ENCODE measurements at places on chromosomes 16 and 17.

DNA sequence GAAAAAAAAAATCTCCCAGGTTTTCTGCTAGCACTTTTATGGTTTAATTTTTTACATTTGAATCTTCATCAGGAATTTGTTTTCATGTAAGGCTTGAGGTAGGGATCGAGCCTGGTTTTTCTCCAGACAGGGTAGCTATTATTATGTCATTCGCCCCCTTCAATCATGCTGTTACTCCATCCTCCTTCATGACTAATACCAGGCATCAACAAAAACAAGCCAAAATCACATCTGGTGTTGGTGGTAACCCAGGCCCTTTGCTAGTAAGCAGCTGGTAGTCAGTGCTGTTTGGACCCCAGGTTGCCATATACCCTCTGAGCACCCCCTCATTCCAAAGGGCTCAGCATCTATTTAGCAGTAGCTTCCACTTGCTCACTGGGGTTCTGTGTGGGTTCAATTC, 29.5 kb downstream of the DRC3 start:
- DNase-seq: no peak

DNA sequence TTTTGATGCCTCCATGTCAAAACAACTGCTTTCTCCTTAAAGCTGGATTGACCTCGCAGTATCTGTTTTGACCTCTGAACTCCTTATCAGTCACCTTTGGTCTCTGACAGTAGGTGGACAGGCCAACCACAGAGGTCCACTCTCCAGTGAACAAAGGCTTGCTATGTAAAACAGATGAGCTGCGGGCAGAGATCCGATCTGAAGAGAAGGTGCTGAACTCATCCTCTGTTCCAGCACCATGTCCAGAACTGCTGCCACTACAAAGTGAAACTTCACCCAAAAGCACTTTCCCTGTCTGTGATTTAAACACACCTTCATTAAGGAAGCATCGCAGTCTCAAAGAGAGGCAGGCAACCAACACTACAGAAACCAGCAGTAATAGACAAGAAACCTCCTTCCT, 117.3 kb upstream of the CORO6 start:
- no peak for DNase-seq

GRCh38 chr16:11672206-11673090, 4.2 kb downstream of the SNN start:
- no peak for DNase-seq

DNA sequence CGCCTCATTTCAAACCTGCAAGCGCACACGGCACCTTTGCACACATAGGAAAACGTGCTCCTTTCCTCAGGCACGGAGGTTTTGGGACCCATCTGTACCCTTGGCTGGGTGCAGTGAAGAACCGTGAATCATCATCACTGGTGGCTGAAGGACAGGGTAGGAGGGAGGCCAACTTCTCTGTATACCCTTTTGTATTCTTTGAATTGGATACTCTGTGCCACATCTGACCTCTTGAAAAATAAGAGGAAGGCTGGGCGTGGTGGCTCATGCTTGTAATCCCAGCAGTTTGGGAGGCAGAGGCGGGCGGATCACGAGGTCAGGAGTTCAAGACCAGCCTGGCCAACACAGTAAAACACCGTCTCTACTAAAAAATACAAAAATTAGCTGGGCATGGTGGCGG, 11.7 kb downstream of the GPRC5B start:
- no peak for DNase-seq

DNA sequence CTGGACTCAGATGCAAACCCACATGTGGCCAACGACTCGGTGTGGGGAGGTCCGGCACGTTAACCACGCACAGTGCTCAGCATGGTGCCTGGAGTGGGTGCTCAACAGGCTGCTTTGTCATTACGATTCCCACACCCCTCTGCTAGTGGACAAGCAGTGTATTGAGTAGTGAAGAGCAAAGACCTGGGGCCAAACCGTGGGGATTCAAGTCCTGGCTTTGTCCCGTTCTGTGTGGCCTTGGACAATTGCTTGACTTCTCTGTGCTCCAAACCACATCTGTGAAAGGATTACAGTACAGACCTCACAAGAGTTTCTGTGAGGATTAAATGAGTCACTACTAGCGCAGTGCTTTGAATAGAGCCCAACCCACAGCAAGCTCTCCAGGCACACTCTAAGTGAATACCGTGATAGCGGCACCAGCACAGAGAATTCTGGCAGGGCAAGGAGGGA, 33.8 kb downstream of the TRPV2 start:
- no peak for DNase-seq
